PC-9 (cell line): ENCODE measurements at places on chromosomes 5 and 9. TPM values are rescaled to one million over a fixed set of nuclear protein-coding genes. Genes with fewer than 3 reads are reported as not detected.

Gene CFAP90
- total RNA-seq = not detected in 2 replicates

GRCh38 chr9:26951794-26952193 lies 4.4 kb upstream of the IFT74 start:
- H3K4me3 ChIP-seq = no peak overlapping the region
- H3K27me3 ChIP-seq = no peaks in the 10 kb centered on the region
- H3K4me1 ChIP-seq = peaks cover 8% of the 10 kb centered on the region

DNA sequence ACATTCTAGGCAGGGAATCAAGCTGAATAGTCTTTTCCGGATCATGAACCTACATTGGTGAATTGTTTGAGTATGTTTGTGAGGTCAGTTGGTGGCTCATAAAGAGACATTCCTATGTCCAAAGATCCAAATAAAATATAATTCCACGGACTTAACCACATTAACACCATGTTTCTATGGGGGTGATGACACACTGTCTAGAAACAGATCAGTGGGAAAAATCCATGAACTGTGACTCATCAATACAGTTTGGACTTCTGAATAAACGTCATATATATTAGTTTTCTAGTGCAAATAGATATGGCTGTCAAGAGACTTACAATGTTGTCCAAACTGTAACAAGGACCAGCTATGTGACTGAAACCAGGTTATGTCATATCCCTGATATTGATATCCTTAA lies 509.9 kb upstream of the TYRP1 start:
- no peaks in the 10 kb centered on the region for H3K36me3 ChIP-seq
- no peak overlapping the region for H3K27ac ChIP-seq
- no peaks in the 10 kb centered on the region for H3K27me3 ChIP-seq
- no peak overlapping the region for H3K4me3 ChIP-seq
- DNase-seq = no peak
- H3K4me1 ChIP-seq = no peaks in the 10 kb centered on the region

Gene COL23A1
- not detected in 2 replicates for total RNA-seq
